ENCODE measurements at places on chromosomes 16 and 17.

GRCh38 chr17:2837147-2837561, 40.9 kb downstream of the RAP1GAP2 start:
- no peak for DNase-seq

- DNase-seq = no peak
These were observed at the start of gene C16orf89 for GRCh38 chr16:5065813-5066212. TSS of gene C16orf89 (minus strand) at chr16:5065956. CDS start at chr16:5065908, 48 bp downstream.

DNA sequence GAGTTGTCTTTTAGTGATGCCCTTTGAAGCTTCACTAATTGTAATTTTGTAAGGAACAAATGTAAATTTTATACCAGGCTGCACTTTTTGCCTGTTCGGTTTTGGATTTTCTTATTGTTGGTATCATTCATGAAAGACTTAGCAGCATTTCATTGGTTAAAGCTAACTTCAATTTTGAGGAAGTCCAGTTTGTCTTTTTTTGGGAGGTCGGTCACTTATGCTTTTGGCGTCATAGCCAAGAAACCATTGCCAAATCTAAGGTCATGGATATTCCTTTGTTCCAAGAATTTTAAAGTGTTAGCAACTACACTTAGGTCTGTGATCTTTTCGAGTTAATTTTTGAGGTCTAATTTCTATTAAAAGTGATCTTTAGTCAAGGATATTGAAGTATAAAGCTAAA, 77.1 kb downstream of the PRKCA start:
- no peak for DNase-seq

- no peak for DNase-seq
These were observed 21.1 kb upstream of the DOK4 start for GRCh38 chr16:57507136-57508034.

- DNase-seq = peak; percentile 64
These were observed 66.8 kb downstream of the SALL1 start for GRCh38 chr16:51084074-51084928.

GRCh38 chr17:29046473-29046839, 3.5 kb downstream of the PIPOX start:
- no peak for DNase-seq

DNA sequence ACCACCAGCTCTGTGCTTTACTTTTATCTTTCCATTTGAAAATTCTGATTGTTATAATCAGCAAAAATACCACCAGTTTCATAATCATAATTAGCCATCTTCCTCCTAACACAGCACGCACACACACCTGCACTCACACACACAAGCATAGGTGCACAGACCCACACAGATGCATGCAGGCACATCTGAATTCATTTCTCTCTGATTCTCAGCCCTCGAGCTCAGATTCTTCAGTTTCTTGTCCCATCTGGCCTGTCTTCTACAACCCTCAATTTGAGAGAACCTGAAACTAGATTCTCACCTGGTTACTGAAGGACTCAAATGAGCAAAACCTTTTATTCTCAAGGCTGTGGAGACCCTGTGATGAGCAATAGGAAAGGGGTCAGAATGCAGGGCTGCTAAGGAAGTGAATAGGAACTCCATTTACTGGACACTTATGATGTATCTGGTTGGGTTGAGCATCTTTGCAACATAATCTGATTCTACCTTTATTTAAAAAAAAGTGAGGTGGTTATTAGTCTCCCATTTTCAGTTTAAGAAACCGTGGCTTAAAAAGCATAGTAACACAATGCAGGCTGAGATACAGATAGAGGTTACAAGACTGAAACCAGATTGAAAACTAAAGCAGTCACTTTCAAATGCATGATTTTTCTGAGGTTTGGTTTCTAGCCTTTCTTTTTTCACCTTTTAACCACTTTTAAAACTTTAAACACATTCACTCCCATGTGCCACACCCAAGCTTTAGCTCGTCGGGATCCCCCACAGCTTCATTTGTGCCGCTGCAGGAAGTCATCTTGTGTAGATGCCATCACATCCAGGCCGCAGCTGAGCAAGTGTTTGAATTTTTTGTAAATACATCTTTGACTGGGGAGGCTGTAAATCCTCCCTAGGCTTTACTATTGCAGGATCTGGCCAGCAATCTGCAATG, 9.4 kb downstream of the KRT33A start:
- no peak for DNase-seq

Data from fibroblast of lung (primary cell).